ENCODE measurements at places on chromosomes 1 and 21.

DNA sequence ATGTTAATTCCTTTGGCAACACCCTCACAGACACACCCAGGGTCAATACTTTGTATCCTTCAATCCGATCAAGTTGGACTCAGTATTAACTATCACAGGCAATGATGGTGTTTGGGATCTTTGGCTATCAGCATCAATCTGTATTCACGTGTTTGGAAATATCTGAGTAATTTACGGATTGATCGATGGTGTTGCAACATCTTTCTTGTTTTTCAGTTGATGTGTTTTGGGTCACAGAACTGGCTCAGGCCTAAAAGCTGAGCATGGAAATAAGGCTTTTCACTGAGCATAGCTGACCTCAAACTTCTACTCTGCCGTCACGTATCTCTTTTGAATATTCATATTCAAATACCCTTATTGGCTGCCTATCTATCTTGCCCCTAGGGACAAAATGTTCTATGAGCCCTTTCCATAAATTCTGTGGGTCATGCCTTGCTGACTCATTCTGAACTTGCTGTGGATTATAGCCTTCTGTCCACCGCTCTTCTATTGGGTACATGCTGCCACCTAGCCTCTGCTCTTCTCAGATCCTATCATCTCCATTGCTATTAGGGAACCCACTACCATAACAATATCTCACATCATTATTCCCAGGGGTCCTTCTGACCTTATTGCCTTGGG, 156.0 kb downstream of the PDE4B start:
- DNase-seq = no peak

- DNase-seq = no peak
Observed at GRCh38 chr1:169925505-169926482, 32.1 kb upstream of the SCYL3 start.

DNA sequence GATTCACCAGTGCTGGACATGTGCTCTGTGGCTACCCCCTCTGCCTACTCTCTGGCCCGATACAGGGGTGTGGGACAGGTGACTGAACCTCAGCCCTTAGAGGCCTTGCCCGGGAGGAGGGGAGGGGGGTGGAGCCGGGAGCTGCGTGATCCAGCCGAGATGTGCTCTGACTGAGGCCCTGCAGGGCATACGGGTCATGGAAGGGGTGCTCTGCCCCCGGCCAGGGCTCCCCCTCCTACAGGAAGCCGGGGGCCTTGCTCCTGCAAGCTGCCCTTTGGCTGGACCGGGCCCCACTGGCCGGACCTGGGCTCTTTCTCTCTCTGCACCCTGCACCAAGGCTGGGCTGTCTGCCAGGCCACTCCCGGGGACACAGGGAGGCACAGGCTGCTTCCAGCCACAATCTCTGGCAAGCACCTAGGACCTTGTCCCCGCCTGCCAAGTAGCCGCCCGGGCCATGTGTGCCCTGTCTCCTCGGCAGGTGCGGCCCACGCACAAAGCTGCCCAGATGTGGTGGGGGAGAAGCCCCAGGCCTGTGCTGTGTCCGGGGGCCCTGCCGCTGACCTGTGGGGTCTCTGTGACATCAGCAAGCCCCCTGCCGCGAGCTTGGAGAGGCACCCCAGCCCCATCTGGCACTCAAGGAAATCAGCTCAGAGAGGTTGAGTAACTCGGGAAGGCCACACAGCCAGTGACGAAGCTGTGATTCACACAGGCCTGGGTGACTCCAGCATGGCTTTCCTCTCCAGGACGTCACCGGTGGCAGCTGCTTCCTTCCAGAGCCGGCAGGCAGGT, 1.5 kb downstream of the SCNN1D start:
- no peak for DNase-seq

GRCh38 chr1:116115476-116116439, 4.6 kb downstream of the MAB21L3 start:
- no peak for DNase-seq

- DNase-seq = no peak
Observed at GRCh38 chr1:43304314-43304681, 3.5 kb downstream of the TIE1 start.

DNA sequence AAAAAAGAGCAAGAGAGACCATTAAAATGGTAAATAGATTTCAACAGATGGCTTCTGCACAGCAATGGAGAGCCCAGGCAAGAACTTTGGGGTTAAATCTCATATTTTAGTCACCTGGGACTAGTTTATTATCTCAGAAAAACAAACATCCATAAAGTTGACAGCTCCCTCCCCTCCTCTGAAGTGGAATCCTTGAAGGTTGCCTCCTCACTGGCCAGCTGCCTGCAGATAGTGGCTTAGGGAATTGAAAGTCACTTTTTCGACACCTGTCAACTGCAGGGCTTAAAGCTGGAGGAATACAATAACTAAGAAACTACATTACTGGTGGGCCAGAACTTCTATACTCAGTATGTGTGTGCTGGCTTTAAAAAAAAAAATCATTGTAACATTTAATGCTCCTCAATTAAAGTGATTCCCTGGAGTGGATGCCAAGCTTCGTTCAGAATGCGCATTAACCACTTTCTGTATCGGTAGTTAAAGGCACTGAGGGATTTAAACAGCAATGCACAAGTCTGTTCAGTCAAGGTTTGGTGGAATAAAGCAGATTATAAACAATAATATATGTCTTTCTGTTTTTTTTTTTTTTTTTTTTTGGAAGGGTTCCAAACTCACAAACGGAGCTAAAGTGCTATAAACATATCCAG, 52.5 kb downstream of the LHX4 start:
- no peak for DNase-seq

- DNase-seq = no peak
Observed at GRCh38 chr1:69433073-69433472, 134.6 kb upstream of the LRRC7 start.

- DNase-seq = no peak
Observed at GRCh38 chr1:157477419-157477818, 74.9 kb downstream of the FCRL5 start.

GRCh38 chr21:43654806-43655489, 4.3 kb downstream of the HSF2BP start:
- DNase-seq = no peak

- no peak for DNase-seq
Observed at GRCh38 chr1:92944901-92945747, 16.1 kb downstream of the DIPK1A start.

DNA sequence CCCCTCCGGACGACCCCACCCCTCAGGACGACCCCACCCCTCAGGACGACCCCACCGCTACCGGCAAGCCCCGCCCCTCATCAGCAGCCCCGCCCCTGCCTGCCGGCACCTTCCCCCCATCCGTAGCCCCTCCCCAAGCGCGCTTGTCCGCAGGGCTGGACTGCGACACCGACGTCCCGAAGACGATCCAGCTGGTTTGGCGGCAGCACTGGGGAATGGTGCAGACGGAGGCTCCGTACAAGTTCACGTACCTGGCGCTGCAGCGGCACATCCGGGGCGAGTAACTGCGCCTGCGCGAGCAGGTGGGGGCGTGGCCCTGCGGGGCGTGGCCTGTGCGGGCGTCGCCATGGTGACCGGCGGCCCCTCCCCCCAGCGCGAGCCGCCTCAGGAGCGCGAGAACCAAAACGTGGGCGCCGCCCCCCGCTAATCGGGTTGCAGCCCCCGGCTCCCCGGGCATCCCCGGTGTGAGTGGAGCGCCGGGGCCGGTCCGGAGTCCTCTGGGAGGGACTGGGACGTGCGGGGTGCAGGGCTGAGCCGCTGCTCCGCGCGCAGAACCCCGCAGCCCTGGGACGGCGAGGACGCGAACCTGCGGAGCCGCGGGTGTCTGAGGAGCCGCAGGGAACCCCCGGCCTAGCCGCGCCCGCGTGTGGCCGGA, 4.9 kb downstream of the RNF223 start:
- DNase-seq = no peak

DNA sequence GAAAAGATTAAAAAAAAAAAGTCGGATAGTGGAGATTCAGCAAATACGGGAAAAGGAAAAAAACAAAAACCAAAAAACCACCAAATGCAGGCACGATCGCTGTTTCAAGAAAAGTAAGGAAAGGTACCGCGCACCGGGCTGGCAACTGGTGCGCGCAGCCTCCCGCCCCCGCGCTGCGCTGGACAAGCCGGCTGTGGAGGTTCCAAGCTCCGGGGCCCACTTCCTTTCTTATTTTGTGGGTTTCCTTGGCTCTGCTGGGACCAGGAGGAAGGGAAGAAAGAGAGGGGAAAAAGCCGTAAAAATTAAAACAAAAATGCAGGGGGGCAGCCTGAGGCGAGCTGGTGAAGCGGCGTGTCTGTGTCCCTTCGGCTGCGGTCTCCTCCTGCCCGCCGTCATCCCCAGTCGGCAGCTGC, 233 bp downstream of the ADAMTS5 start:
- no peak for DNase-seq

DNA sequence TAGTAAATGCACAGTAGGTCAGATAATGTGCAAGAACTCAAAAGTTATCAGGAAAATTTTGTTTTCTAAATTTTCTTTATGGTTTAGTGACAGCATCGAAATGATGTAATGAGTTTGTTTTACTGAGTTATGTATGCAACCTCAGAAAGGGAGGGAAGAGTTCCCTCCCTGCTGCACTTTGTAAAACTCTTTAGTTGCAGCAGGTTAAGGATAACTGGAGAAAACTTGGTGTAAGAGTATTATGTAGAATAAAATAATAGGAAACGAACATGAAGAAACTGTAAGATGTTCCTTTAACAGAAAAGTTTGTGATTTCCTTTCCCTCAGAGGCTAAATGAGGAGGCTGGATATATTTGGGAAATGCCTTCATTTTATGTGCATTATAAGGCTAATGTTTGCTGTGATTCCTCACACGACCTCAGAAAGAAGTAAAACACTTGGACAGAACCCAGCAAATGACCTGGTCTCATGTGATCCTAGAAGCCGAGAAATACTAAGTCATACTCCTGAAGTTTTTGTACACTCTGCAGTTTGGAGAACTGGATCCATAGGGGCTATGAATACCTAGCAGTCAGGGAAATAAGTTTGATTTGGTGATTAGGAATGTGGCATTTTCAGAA, 35.4 kb downstream of the ADGRL2 start:
- no peak for DNase-seq

DNA sequence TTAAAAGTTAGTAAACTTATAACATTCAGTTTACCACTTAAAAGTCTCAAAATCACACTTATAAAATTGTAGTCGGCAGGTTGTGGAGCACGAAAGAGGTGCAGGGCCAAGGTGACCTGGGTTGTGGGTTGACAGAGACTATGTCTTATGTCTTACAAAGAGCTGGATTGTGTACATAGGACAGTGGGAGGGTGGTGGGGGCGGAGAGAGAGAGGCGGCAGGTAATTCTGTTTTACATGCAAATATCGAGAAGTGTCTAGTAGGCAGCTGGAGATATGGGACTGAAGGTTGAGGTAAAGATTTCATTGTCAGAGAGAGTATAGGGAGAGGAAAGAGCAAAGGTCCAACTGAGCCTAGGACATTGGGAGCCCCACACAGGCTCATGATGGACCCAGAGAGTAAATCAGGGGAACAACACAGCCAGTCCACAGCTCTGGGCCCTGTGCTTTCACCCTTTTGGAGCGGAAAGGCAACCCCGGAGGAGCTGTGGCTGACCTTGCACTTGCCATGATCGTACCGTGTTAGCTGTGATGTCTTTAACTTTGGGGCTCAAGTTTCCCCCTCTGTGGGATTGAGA, 28.1 kb upstream of the ZBTB18 start:
- DNase-seq = no peak

DNA sequence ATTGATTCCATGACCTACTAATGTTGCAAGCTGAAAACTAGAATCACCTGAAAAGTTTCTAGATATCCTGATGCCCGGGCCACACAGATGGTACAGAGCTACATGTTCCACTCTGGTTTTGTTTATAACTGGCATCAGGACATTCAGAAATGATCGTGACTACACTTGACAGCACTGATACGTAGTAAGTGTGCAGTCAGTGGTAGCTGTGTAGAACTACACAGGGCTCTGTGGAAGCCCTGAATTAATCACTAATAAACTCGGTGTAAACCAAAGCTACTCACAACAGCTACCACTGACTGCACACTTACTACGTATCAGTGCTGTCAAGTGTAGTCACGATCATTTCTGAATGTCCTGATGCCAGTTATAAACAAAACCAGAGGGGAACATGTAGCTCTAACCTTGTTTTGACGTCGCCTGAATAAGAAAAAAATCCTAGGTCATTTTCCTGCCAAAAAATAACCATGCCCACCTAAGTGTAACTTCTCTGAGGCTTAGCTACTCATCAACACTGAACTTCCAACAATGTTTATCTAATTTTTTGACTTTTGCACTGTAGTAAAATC, 149.7 kb downstream of the TGFBR3 start:
- no peak for DNase-seq

DNA sequence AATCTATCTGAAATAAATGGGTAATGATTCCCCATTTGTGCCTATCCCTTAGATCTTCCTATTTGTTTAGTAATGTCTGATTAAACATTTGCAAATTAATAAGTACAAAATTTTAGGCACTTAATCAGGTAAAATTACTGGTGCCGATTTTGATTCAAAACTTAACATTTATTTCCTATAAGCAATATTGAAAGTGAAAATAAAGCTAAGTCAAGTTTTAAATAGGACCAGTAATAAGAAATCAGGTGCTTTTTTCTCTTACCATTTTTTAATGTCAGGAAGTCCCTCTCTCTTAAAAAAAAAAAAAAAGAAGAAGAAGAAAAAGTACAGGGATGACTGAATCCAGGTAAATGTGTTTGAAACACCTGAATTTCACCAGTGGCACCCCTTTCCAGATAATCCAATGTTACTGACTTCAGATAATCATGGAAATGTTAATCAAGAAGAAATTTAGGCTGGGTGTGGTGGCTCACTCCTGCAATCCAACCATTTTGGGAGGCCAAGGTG, 836 bp upstream of the GBP4 start:
- no peak for DNase-seq

GRCh38 chr1:47675047-47675675, 237.3 kb downstream of the FOXD2 start:
- DNase-seq = no peak

DNA sequence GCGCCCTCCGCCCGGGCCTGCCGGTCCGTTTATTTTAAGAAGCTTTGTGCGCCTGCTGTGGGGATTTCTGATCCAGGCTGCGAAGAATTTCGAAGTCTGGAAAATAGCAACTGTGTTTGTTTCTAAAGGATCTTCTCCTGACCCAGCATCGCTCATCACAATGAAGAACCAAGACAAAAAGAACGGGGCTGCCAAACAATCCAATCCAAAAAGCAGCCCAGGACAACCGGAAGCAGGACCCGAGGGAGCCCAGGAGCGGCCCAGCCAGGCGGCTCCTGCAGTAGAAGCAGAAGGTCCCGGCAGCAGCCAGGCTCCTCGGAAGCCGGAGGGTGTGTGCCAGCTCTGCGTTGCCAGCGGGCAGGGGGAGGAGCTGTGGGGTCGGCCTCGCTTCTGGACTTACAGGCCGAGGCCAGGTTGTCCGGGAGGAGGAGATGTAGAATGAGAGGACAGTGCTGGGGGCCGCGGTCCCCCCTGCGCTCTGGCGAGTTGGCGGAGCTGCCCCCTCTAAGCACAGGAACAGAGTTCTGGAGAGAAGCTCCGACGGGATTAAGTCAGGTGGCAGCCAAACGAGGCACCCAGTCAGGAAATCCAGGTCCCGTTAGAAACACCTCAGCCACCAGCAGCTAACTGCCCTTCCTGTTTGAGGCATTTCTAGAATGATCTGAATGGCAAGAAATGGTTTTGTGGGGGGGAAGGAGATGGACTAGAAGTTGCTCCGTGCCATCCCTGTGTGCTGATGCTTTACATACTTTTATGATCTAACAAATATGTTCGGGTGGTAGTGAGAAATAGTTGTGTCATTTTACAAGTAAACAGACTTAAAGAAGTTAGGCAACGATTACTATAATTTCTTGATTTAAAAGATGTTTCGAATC, 948 bp downstream of the TXLNA start:
- no peak for DNase-seq

GRCh38 chr1:80915491-80915890, 885.2 kb upstream of the ADGRL2 start:
- DNase-seq = no peak

All from SK-N-MC (cell line).